Activated CD8-positive, alpha-beta T cell treated with anti-CD3 and anti-CD28 coated beads for 36 hours (primary cell): ENCODE measurements at places on chromosomes 5 and 9. TPM values are rescaled to one million over a fixed set of nuclear protein-coding genes. Genes with fewer than 3 reads are reported as not detected.

- DNase-seq = peak; percentile 94
These were observed 2.0 kb downstream of the PROB1 start for GRCh38 chr5:139392678-139393496.

DNA sequence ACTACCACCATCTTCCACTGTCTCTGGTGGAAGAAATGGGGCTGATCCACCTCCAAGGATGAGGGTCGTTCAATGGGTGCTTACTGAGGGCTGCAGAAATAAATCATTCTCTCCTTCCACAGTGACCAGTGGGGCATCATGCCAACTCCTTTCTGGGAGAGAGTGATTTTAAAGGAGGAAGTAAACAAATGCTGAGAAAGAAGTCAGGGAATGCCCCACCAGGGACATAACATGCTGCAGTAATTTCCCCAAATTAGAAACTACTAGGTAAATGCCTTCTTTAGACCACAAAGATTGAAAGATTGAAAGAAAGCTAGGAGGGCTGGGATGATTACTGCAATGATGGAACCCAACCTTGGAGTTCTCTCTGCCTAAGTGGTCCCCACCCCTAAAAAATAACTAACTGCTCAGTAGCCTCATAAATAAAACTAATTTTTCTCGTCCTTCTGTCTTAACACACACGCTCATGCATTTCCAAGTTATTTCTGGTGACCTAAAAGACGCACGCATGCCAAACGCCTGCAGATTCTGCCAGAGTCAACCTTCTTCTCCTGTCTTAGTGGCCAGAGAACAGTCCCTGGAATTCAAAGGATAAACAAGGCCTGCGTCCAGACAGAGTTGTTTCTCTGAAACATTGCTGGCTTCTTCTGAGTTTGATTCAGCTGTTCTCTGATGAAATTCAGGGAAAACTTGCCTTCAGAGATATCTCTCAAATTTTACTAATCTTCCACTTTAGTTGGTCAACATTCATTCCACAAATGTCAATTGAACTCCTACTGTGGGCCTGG, 250.0 kb downstream of the NR3C1 start:
- DNase-seq = no peak

- DNase-seq = no peak
These were observed 523.5 kb upstream of the KLF4 start for GRCh38 chr9:108012886-108013665.

DNA sequence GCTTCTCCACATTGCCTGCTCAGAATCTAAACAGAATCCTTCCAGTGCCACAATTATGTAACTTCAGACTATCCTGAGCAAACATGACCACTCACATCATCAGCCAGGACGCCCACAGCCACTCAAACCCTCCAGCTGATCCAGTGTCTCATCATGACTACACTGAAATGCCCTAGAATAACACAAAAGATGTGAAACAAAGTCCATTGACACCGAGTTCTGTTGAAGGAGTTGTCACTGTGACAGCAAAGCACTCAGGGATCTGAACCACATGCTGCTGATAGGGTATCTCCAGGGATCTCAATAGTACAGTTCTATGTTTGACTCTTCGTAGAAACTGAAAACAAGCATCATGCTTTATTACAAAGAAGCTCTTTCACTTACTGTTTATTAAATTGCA, 150.2 kb downstream of the GABBR2 start:
- DNase-seq = no peak

GRCh38 chr9:27468462-27469110, 55.5 kb upstream of the IFNK start:
- DNase-seq = no peak

Gene SLC36A2
- not detected for total RNA-seq

Gene PLPP7
- total RNA-seq = not detected
